ENCODE measurements at places on chromosomes 6 and 20.
A peak's percentile ranks its signal among the peaks of the same experiment; 100 is the strongest.

DNA sequence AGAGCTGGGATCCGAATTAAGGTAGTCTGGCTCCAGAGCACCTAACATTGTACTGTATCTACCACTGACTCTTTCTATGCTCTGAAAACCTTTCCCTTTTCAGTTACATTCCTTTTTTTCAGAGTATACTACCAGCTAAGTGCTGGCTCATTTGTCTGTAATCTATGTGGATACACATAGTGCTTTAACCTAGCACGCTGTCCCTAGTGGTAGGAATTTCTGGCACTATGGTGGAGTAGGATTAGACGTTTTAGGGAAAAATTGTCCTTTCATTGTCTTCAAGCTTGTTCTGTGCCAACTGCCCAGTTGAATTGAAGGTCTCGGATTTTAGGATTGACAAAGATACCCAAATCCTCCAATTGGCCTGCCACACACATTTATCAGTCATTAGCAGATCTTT lies 259.1 kb upstream of the FERMT1 start:
- no peak for DNase-seq

DNA sequence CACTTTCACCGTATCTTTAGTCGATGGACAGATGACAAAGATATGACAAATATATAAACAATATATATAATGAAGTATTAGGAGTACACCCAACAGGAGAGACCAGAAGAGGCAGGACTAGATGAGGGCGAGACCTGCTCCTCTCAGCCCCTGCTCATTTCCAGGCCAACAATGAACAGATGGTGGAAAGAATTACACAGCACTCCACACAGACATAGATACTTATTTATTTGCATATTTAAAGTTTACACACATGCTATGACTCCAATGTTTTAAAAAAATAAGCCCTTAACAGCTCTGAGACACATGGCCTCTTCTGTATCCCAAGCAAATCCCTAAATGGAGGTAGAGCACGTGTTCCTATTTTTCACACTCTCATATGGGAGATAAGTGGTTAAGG lies 10.4 kb downstream of the FAM210B start:
- no peak for DNase-seq

- DNase-seq = no peak
These were observed 88.4 kb downstream of the MAFB start for GRCh38 chr20:40600441-40601219.

GRCh38 chr20:2289475-2289874 lies 6.3 kb upstream of the TGM3 start:
- DNase-seq = no peak

GRCh38 chr6:44010411-44011349 lies 116.6 kb downstream of the MRPL14 start:
- peak; percentile 99 for DNase-seq

- no peak for DNase-seq
These were observed 390.9 kb upstream of the NRSN1 start for GRCh38 chr6:23735151-23735550.

- DNase-seq = no peak
These were observed 44.8 kb downstream of the FARS2 start for GRCh38 chr6:5305968-5306626.

GRCh38 chr6:3297909-3298308 lies 39.2 kb downstream of the PSMG4 start:
- DNase-seq = no peak

DNA sequence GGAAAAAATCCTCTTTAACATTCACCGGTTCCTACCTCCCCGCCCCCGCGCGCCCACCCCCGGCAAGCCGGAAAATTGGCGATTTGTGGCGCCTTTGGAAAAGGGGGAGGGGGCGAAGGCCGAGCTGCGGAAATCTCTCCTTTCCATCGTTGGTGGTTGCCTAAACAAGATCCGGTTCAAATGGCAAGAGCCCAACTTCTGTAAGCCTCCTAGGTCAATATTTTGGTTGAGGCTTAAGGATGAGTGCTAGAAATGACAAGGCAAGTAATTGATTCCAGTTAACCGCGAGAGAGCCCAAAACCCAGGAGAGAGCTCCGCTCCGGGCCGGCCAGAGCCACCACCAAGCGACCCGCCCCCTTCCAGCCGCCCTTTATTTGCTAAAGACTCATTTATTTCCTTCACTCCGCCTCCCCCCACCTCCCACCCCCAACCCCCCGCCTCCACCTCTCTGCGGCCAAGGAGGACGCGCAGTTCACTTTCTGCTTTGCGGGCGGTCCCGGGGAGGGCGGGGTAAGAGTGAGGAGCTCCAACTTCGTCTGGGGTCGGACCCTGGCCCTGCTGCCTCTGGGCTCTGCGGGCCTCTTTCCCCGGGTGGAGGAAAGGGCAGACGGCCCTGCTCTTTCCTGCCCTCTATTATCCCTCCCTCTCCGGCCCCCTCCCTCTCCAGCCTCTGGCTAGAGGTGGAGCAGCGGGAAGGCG lies 838 bp upstream of the NKX2-2 start:
- DNase-seq = no peak

GRCh38 chr6:169115632-169116031 lies 138.0 kb downstream of the THBS2 start:
- no peak for DNase-seq

DNA sequence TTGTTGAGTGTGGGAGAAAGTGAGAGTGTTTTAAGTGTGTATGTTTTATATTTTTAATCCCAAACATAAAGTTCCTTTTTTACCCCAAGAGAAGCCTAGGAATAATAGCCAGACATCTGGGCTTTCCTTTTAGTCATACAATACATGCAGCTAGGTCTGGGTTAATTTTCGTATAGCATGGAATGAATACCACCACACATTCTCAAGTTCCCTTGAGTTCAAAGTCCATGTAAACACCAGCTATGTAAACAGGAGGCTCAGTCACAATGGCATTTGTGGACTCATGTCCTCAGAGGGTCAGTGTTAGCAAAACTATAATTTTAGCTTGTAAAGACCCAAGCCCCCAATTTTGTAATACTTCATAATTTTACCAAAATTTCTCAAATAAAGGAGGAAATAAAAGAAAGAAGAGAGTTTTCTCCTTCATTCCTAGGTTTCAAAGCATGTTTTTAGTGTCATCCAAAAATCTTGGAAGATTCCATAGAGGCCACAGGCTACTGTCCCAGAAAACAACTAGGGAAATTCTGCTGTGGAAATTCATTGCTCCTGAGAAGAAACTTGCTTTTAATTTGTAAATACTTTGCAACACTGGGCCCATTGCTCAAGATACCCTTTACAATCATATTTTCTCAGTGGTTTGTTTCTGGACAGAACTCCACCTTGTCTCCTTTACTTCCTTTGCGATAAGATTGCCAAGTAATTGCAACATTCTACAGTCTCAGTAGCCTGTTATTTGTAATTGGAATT lies 671.2 kb downstream of the COL12A1 start:
- peak; percentile 33 for DNase-seq

DNA sequence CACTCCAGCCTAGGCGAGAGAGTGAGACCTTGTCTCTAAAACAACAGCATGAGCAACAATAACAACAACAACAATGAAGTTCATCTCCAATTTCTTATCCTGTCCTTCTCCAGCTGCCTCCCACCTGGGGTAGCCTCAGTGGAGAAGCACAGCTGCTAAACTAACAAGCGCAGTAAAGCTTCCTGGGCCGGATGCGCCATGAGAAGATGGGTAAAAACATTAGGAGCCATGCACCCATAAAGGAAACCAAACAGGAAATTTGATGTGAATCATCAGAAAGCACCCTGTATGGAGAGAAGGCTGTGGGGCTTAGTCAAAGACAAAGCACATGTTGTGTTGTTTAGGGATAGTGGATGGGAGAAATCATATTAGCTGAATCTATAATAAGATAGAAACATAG lies 61.1 kb upstream of the CCN6 start:
- DNase-seq = no peak

DNA sequence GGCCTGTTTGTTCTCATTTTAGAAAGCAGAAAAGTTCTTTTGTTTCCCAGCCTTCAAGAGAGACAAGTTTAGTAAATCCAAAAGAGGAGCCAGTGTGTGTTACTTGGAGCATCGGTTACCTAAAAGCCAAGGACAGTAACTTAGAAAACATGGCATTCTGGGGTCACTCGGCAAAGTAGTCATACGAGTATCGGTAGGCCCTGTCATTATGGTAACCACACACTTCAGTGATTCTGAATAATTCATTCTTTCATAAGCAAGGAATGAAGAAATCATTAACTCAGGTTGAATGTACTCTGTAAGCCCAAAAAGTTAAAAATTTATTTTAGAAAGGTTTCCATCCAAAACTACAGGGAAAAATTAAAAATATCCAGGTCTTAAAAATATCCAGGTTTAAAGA lies 34.0 kb downstream of the CNKSR3 start:
- DNase-seq = no peak

DNA sequence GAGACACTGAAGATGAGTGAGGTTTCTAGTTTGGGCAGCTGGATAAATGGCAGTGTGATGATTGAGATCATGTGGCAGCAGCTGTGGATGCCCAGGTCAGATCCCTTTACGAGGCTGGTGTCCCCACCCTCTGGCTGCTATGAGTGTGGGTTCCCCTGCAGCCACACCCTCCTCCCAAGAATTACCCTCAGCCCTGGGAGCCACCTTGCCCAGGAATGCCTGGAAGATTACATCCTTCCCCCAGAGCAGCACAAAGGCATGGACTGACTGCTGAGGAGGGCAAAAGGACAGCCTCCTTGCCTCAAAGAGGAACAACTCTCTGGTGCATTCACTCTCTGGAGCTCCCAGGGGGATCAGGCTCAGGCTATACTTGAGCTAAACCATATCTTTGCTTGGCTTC lies 15.0 kb upstream of the PKHD1 start:
- DNase-seq = no peak

- DNase-seq = no peak
These were observed 7.9 kb upstream of the CDSN start for GRCh38 chr6:31128093-31128676.

DNA sequence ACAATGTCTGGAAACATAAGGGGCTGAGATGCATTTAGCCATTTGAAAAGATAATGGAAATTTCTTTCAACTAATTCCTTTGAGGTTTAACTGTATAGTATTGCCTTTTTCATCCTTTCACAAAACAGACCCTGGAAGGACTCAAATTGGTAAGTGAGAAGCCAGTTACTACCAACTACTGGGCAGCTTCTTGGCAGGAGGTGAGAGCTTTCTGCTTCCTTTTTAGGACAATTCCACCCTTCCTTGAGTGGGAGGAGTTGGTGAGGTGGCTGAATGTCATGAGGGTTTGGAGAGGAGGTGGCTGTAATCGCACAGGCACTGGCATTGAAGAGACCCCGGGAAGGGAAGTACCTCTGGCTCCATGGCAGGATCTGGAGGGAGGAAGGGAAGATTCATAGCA lies 341.1 kb downstream of the NRN1 start:
- DNase-seq = no peak

- no peak for DNase-seq
These were observed 59.2 kb upstream of the FOXO3 start for GRCh38 chr6:108501559-108501958.

DNA sequence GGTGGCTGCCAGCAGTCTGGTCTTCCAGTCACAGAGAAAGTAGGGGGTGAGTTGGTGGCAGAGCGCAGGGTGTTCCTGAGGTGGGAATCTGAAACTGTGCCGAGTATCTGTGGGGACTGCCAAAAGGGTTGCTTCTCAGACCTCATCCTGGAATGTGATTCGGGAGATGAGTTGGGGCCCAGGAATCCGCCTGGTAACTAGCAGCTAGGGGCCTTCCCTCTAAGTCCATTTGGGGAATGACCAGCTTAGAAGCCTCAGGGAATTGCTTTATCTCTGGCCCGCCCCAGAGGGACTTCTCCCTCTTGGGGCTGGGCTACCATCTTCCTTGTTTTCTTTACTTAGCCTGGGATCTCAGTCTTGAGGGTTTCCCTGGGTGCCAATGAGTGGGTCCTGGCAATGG lies 49.6 kb downstream of the MOCS1 start:
- peak; percentile 80 for DNase-seq

DNA sequence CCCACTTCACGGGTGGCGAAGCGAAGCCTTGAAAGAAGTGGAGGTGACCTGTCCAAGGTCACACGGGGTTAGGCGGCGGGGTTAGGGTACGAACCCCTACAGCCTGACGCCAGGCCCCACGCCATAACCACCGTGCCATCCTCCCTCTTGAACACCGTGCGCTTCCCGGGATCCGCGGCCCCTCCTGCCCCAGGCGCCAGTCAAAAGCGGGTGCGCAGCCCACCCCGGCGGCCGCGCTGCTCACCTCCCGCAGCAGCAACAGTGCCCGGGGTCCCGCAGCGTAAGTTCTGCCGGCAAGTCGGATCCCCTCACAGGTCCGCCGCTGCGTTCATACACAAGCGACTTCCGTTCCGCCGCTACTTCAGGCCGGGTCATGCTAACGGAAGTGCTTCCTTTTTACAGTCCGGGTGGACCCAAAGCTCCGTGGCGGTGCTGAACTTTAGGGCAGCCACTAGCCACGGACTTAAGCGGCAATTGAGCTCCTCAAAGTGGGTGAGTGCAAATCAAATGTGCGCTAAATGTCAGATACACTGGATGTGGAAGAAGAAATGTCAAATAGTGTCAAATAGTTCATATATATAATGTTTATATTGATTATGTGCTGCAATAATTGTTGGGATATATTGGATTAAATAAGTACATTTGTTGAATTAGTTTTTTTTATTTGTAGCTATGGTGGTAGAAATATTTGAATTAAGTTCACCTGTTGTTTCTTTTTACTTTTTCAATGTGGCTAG lies at the start of gene CDK5RAP1:
Gene CDK5RAP1 (minus strand): TSS at position 336 of the 737 bp plus-strand sequence. CDS start 4,455 bp downstream, outside the sequence.
- peak; percentile 47 for DNase-seq

DNA sequence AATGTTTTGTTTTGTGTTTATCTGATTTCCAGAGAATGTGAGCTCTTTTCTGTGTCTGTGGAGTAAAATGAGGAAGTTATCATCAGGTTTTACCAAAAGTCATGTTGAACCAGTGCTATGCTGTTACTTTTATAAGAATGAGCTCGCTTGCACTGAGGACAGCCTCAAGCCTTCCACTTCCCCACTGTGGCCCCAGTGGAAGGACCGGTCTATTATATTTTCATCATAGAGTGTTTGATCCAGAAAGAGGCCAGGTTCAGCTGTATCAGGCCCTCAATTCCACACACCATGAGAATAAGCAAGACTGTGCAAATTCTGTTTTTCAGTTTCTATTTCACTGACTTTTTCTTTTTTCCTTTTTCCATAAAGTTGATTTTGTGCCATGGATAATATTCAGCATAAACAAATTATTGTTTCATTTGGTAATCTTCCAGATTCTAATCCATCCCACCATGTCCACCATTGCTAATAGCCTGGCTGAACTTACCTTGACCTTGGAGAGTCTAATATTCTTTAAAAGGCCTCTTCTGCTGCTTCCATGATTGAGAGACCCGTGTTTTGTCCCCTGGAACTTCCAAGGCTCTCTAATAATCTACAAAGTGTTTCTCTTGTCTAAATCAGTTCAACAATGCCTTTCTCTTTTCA lies 286.2 kb downstream of the THBS2 start:
- no peak for DNase-seq

GRCh38 chr20:5658912-5659345 lies 91.3 kb upstream of the SHLD1 start:
- no peak for DNase-seq

Data from AG04449 (cell line).